ENCODE measurements at places on chromosomes 2 and 18.

GRCh38 chr2:19579461-19579860, 221.0 kb upstream of the OSR1 start:
- DNase-seq = no peak

- no peak for DNase-seq
Measured at GRCh38 chr2:181632733-181633401, 24.0 kb downstream of the CERKL start.

DNA sequence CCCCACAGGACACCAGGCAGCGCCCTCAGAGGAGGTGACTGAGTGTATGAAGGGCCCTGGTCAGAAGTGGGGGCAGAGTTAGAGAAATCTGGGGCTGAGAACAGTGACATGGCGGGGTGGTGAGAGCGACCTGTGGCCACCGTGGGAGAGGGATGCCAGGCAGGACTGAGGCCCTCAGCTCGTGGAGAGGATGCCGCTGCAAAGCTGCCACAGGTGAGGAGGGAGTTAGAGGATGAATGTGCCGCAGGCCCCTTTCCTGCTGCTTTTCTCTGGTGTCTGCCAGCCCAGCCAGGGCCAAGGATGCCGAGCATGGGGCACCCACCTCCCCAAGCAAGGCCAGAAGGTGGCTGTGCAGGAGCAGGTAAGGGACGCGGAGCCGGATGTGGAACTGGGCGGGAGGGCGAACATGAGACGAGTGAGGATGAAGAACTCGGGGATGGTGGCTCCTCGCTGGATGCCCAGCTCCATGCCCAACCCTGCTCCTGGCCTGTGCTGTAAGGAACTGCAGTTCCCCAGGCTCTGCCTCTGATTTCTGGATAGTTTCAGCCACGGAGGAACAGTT, 269.2 kb upstream of the HDAC4 start:
- no peak for DNase-seq

GRCh38 chr2:113992090-113992489, 102.2 kb downstream of the ACTR3 start:
- no peak for DNase-seq

GRCh38 chr2:179331061-179331460, 66.4 kb upstream of the SESTD1 start:
- DNase-seq = no peak

- DNase-seq = no peak
Measured at GRCh38 chr2:60745761-60746160, 10.3 kb upstream of the PAPOLG start.

DNA sequence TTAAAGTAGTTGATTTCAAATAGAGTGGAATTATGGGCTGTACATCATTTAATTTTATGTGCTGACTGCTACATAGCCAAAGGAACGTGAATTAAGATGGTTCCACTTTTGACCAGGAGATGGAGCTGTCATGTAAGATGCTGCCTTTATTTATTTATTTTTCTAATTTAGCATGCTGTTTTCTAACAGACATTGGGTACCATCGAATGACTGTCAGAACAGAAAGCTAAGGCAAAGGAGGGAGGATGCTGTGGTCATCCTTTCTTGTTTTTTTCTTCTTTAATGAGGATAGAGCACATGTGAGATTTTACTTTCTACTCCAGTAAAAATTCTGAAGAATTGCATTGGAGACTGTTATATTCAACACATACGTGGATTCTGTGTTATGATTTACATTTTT, at the start of gene SCN2A:
Gene SCN2A, plus strand, starts transcription at position 185 of the 400 bp plus-strand sequence. CDS start 56,410 bp downstream, outside the sequence.
- no peak for DNase-seq

DNA sequence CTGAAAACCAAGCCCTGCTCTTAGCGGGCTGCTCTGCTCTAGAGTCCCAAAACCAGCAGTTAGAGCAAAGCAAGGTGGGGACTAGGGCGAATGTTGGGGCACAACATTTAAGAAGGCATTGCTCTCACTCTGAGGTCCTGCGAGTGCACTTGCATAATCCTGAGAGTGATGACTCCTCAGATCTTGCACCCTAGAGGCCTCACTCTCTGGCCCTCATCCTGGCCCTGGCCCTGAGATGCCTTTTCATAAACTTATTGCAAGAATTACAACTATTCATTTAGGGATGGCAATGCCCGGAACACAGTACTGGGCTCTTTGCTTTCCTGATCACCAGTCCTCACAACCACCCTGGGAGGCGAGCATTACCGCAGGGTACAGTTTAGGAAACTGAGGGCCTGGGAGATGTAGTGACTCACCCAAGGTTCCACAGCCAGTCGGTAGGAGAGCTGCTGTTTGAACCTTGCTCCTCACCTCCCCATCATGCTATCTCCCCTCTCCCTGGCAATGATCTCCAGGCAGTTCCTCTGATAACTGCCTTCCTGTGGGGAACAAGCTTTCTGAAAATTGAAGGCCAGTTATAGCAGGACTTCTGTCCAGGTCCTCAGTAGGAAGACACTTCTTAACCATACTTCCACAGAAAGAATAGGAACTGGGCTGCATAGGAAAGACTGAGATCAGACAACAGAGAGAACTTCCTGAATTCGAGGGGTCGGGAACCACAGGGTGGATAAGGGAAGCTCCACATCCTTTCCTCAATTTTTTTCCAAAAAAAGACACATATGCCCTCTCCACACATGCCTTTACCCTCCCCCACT, 91.3 kb downstream of the TNS1 start:
- DNase-seq = no peak

- no peak for DNase-seq
Measured at GRCh38 chr18:62682371-62682770, 33.0 kb upstream of the PHLPP1 start.

DNA sequence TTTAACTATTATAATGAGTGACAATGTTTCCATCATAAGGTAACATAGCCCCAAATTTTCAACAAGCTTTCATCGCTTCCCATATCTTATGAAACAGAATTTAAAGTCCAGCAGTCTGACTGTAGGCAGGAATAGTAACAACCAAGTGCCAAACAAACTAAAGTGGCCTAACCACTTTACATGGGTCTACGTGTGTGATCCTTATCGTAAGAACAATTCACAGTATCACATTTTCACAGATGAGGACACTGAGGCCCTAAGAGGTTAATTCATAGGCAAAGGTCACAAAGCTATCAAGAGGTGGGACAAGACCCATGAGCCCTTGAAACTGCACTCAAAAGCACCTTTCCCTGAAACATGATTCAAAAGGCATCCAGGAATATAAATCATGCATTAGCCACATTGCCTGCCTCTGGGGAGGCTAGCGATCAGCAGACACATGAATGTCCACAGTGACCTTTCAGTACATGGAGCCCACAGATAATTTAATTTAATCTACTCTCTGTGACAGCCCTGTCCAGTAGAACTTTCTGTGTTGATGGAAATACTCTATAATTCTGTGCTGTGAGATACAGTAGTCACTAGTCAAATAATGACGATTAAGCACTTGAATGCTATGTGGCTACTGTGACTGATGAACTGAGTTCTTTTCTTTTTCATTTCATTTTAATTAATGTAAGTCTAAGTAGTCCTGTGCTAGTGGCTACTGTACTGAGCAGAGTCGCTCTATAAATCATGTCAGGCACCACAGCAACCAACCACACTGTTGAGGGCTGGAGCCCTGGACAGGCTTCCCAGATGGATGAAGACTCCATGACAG, 30.3 kb downstream of the KIDINS220 start:
- DNase-seq = no peak

DNA sequence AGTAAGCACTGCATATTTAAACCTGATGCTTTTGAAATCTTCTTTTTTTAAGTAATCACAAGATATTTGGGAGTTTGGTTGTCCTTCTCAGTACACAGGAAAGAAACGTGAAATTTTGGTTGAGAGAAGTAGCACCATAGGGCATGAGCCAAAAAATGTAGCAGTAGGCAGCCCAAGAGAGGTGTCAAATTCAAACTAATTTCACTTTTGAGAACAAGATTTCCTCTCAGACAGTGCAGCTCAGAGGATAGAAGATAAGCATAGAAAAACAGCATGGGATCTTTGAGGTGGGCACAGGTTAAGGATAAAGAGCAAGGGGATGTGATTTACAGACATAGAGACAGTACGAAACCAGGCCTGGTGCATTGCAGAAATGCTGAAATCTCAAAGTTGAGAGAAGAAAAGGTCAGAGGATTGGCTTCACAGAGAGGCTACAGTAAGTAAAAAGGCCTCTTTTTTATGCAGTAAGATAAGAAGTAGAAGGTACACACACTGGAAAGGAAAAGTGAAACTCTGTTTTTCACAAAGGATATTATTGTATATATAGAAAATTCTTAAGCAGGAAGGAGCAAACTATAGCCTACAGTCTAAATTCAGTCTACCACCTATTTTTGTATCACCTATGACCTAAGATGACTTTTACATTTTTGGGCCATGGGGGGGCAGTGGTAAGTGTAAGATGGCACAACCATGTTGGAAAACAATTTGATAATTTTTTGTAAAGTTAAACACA, 89.8 kb downstream of the PKP4 start:
- DNase-seq = no peak

DNA sequence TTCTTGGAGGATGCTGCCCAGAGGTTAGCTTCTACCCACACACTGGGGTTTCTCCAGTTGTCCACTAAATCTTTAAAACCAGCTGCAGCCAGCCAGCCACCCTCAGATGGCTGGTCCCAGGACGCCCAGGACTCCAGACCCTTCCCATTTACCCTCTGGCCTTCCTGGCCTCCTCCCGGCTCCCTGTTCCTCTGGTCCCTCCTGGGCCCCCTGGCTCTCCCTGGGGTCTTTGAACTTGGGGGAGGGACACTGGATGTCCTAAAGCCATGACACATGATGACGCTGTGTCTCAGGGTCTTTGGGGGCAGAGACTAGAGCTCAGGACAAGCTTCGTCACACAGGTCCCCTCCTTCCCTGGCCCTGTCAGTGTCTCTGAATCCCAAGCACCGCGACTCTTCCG, 201.1 kb upstream of the HDAC4 start:
- DNase-seq = no peak

DNA sequence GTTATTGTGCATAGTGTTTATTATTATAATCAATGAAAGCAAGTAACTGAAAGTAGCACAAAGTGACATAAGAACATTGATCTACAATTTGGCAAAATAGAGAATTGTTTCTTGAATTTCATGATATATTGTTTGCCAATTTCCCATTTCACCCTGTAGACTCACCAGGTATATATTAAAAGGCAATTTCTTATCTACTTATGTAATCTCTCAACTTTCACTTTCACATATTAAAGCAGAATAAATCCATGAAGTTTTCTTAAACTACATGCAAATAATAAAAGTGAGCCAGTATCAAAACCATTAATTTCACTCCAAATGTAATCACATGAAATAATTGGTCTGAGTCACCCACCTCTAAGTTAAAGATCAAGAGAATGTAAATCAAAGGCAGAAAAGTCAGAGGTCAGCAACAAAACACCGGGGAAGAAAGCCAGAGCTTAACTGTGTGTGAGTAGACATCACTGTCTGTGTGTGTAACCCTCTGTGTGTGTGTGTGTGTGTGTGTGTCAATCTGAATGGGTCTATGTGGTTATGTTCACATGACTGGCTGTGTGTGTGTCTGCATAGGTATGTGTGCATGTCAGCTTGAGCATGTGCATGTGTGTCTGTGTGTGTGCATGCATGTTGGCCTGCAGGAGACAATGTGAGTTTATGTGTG, 44.1 kb downstream of the ZNF385B start:
- DNase-seq = no peak

DNA sequence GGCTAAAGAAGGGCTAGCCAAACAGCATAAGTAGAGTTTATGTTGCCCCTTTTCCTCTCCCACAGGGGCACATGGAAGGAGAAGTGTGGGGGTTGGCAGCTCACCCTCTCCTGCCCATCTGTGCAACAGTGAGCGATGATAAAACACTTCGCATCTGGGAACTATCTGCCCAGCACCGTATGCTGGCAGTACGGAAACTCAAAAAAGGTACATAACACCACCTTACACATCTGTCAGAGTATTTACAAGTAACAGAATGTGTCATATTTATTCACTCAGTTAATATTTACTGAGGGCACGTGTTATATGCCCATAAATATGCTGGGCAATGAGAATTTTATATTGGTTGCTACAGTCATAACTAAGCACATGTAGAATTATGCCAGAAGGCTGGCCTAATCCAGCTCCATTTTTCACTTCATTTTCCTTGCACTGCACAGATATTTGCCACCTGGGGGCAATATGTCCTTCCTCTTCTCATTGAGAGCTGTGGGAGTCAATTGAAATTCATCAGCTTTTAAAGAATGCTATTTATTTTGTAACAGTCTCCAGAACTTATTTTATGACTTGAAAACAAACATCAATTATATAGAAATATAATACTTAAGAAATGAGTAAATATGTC, 150.6 kb downstream of the RTN4 start:
- no peak for DNase-seq
